RWPE1 (cell line): ENCODE measurements at places on chromosomes 7 and 10.

- DNase-seq, result no peak
These were observed 16.4 kb upstream of the RUFY2 start for GRCh38 chr10:68423522-68423921.

DNA sequence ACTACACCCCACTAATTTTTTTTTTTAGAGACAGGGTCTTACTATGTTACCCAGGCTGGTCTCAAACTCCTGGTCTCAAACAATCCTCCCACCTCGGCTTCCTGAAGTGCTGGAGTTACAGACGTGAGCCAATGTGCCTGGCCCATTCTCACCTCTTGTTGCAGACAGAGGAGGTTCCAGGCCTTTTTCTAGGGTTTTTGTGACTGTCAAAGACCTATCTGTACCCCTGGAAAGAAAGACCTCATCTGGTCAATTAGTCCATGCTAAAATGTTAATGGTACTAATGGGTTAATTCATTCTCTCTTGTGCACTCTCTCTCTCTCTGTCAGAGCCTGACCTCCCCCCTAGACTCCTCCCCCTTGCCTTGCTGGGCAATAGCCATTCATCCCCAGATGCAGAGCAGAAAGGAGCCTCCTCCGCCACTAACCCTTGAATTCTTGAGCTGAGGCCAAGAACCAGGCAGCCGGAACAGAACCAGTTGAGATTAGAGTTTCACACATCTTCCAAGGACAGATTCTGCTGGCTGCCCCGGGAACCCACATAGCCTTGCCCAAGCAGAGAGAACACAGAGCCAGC is 209.7 kb downstream of the SKIDA1 start:
- DNase-seq, result peak; percentile 79

GRCh38 chr7:141466151-141466904 is 84.9 kb upstream of the AGK start:
- DNase-seq, result no peak

DNA sequence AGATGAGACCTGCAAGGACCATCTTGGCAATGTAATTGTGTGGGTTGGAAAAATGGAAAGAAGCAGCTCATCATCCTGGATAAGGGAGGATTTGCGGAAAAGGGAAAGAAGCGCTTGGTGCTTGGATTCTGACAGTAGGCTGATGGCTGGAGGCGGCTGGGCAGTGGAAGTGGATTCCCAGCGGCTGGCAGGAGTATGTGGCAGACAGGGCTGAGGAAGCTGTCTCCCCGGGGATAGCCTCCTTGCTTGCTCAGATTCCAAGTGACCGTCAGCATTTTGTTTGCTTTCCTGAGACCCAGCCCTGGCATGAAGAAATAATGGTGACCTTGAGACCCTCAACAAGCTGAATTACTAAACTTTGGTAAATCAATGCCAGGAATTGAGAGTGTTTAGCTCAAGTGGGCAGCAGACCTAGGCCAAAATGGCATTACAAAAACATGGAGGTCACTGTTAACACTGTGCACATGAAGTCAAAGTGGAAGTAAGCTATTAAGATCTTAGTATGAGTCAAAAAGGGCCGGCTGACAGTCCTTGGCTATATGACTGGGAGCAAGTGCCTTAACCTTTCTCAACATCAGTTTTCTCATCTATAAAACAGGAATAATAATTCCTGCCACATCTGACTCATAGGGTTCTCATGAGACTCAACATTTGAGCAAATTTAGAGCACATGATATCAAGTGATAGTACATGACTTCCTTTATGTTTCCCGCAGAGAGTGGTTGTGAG is 21.3 kb downstream of the SLC25A28 start:
- no peak for DNase-seq

DNA sequence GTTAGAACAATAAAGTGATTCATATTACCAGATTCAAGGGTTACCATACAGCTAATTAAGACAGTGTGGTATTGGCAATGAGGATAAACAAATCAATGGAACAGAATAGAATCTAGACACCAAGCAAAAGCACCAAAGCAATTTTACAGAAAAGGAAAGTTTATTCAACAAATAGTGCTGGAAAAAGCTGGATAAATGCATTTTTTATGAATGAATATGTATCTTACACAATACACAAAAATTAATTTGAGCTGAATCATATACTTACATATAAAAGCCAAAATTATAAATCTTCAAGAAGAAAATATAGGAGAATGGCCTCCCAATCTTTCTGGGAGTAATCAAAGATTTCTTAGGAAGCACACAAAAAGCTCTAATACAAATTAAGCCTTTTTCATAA is 220.4 kb upstream of the PTN start:
- no peak for DNase-seq

- DNase-seq, result no peak
These were observed 26.5 kb upstream of the FHIP2A start for GRCh38 chr10:114795039-114795438.

GRCh38 chr7:96400001-96400400 is 78.1 kb upstream of the SLC25A13 start:
- DNase-seq, result no peak

GRCh38 chr10:49301302-49301701 is 2.3 kb downstream of the C10orf71 start:
- DNase-seq, result no peak

DNA sequence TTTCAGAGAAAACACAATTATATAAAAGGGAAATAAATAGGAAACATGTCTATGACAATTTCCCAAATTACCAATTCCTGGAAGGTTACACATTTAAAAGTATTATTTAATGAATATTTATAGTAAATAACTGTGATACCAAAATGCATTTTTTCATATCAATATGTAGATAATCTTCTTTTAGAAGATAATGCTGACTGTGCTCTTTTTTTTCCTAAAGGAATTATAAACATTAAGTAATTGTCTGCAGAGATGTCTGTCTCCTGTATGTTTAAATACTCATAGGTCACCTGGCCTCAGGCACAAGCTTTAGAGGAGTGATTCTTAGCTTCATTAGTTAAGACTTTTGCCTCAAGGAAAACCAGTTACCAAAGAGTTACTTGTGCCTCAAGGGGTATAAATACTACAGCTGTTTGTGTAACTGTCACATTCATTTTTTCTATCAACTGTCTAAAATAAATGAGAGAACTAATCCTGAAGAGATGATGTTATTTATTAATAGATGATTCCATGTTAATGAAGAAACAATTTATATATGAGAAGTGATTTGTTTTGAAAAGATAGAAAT is 77.1 kb downstream of the DNAJC1 start:
- no peak for DNase-seq

DNA sequence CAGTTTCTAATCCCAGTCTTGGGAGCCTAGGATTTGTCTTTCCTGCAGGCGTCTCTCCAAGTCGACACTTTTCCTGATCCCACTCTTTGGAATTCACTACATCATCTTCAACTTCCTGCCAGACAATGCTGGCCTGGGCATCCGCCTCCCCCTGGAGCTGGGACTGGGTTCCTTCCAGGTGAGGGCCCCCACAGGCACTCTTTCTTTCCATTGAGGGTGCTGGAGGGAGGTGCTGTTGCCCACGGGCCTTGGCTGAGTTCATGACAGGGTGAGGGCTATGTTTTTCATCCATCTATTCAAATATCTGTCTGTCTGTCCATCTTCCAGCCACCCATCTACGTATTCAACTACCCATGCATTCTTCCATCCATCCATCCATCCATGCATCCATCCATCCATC is 12.6 kb downstream of the GHRHR start:
- DNase-seq, result no peak

DNA sequence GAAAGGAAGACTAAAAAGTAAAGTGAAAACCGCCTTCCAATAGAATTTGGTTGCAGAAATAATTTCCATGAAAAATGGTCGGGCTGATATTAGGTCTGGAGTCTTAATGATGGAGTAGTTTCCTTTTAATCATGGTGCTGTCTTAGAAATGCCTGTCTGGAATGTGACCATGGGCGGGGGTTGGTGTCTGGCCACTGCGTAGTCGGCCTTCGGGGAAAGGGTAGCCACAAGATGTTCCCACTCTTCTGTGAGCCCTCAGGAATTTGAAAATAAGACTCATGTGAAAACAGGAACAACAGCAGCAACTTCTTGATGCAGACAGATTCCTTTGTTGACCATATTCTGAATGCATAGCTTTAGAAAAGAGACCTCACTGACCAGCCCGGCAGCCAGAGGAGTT is 176.8 kb downstream of the KIAA1217 start:
- DNase-seq, result no peak

- DNase-seq, result no peak
These were observed 315.7 kb downstream of the EXOC4 start for GRCh38 chr7:133568544-133568943.

DNA sequence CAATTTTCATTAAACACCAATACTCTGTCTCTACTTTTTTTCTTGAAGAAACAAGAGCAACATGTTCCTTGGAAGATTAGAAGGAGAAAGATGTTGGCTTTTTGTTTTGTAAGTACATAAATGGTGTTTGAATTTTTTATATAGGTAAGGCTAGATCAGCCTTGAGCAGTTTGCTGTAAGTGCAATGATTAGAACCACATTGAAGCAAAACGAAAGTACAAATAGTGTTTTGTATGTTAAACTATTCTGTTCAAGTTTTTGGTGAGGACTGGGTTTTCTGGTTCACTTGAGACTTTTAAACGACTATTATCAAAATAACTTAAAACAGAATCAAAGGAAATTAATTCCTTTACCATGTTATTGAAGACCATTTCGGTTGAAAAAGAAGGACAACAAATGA is 162.9 kb upstream of the NRP1 start:
- DNase-seq, result no peak

DNA sequence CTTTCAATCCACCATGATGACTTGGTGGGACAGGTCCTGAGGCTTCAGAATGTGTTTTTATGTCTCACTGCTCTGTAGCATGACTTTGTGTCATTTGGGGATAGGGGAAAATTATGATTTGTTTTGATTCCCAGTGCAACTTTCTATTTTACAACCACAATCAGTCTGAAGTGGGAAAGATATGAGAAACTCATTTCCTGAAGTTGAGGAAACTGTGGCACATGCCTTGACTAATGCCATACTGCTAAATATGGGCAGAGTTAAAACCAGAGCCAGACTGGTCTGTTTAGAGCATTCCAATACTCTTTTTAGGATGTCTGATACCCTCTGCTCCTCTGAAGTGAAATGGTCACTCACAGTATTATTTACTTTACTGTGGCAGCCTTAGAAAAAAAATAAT is 307.7 kb downstream of the ADRA2A start:
- DNase-seq, result no peak
